ENCODE measurements at places on chromosomes 2 and 18.
A peak's percentile ranks its signal among the peaks of the same experiment; 100 is the strongest.

DNA sequence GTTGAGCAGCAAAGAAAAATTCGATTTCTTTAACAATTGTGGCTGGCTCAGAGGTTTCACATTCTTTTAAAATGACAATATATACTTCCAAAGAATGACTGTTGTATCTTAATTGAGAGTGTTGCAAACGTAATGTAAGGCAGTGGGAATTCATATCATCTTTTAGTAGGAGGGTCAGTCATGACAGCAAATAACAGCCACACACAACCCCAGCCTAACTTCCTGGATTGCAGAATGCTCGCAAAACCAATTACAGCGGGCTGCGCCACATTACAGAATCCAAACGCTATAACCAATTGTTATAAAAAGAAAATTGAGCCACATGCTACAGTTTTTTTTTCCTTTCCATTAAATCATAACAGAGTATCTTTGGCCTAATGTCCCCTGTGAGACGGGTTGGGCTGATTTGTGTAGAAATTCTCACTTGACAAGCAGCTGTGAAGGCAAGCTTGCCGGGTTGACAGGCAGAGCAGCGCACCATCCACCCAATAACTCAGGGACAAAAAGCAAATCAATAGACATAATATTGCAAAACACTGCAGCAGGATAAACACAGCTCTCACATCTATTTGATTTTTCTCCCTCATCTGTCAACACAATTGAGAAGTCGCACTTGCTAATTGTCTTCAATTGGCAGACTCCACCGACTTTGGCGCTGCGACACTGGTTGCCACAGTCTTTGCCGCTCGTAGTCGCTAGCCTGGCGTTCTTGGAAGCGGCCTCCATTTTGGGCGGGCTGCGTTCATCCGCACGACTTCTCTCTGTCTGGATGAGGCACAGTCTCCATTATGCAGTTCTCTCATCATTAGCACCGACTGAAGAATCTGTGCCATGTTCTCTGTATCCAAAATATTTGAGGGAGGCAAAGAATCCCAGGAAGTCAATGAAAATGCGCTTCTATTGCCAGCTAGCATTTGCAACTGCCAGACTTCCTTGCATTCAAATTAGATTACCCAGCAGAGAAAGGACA lies 95.0 kb upstream of the CCDC68 start:
- DNase-seq, result no peak

- DNase-seq, result no peak
These were observed 16.2 kb downstream of the CHCHD5 start for GRCh38 chr2:112600634-112601033.

DNA sequence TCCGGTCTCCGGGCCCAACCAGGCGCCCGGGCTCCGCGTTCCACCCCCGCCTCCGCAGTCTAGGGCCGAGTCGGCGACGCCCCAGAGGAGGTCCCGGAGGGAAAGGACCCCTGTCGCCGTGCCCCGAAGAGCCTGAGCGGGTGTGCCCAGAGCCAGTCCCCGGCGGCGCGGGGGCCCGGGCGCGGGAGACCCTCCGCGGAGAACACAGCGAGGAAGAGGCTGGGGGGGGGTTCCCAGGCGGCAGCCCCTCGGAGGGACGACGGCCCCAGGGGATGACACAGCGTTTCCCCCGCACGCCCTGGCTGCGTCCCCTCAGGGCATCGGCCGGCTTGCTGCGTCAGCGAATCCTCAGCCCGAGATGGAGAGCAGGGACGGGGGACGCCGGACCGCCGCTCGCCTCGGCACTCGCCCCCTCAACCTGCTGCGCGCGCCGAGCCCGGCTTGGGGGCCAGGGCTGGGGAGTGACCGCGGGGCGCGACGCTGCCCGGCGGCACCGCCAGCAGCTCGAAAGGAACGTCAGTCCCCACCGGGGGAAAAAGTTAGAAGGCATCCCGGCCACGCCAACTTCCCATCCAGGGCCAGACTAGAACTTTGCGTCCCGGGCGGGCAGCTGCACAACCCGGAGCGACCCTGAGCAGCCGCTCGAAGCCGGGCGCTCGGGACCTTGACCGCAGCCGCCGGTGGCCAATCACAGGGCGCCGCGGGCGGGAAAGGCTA lies 711 bp downstream of the SFXN5 start:
- DNase-seq, result no peak

- no peak for DNase-seq
These were observed 229.8 kb downstream of the LDLRAD4 start for GRCh38 chr18:13448335-13448795.

DNA sequence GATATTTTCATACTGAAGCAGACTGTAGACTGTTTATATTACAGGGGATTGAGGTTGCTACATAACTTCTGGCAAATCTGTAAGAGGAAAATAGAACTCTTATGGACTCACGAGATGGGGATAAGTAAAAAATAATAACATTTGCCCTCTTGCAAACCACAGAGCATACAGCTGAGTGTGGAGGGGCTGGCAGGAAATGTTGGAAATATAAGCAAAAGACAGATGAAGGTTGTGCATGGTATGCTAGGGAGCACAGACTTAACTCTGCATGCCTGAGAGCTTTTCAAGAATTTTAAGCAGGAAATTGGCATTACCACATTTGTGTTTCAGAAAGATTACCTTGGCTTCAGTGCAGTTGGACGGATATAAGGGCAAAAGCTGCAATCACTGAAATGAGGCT lies 411.1 kb downstream of the RAD51AP2 start:
- no peak for DNase-seq

- no peak for DNase-seq
These were observed 2.9 kb upstream of the IGFBP5 start for GRCh38 chr2:216698293-216698692.

DNA sequence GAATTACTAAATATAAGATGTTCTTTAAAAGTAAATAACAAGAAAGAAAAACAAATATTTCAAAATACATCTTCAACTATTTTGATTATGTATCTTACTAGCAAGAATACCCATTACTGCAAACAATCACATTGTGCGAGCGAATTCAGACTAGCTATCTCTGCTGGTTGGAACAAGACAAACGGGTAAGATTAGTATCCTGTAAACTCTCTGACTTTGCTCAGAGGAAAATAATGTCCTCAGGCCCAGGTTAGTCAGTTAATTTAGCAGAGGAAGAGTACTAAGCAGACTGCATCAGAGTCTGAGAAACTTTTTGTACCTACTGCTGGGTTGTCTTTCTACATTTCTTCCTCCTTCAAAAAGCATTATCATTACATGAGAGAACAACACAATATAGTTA lies 50.4 kb upstream of the MCM6 start:
- DNase-seq, result no peak

DNA sequence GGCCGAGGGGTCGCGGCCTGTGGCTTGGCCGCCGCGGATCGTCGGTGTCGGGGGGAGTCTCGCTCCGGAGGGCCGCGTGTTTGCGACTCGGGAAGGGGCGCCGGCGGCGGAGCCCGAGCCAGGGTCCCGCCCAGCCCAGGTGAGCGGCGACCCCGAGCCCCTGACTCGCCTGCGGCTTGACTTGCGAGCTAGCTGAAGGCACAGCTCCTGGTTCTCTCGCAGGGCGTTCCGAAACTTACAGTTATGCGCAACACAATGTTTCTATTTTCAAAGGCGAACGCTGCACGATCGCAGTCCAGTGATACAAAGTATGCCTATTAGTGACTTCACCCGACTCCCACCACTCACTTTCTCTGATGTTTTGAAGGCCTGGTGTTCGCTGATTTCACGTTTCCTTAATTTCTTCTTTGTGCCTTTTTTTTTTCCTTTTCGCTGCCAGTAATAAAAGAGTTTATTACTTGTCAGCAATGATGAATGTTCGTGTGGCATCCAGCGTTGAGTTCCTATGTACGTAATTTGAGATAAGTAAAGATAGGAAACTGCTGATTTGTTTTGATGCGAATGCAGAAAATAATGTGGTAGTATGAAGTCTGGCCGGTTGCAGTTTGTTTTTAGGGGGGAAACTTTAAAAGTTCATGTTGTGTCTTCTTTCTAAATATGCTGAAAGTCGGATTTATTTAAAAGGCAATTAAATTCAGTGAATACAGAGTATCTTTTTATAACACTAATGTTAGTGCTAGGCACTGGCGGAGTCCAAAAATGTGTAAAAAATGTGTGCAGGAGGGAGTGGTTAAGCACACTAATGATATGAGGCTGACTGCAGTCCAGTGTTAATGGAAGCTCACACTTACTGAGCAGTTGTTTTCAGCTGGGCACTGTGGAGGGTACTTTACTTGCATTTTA lies 706 bp downstream of the UBXN2A start:
- DNase-seq, result no peak

DNA sequence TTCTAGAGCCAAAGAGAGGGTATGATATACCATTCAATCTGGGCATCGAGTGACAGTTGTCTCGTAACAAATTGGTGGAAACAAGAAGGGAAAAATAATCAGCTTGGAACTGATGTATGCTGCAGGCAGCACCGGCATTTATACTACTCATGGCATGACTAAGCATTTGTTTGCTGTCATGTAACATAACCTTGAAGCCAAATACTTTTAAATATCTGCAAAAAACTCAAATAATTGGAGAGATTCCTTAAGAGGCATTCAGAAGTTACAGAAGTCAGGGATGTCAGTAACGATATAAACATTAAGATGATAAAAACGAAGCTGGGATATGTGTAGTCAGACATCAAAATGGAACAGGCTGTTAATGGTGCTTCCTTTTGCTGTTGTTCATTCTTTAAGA lies 157.3 kb upstream of the MMADHC start:
- no peak for DNase-seq

- DNase-seq, result peak; percentile 29
These were observed at the start of gene SH3BP4 for GRCh38 chr2:234951664-234952269. Gene SH3BP4, plus strand, starts transcription at chr2:234952017. Its CDS starts 82,986 bp downstream, at chr2:235035003.

GRCh38 chr18:35089891-35090550 lies 48.8 kb downstream of the MAPRE2 start:
- no peak for DNase-seq

- DNase-seq, result no peak
These were observed 65.4 kb upstream of the MCFD2 start for GRCh38 chr2:46980786-46981573.

DNA sequence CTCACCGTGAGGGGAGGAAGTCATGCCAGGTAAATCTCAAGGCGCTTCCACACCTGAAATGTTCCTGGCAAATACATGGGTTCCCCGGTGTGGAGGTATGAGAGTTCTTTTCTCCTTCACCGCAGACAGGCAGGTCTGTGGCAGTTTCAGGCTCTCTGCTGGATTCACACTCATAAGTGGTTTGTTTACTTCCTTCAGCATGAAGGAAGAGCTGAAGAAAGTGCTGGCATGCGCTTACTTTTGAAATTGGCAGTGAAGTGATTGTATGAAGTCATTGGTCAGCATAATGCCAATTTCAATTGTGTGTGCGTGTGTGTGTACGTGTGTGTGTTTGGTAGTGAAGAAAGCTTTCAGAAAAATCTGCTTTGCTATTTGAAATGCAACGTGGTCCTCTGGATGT lies 43.4 kb downstream of the RNF144A start:
- DNase-seq, result no peak

DNA sequence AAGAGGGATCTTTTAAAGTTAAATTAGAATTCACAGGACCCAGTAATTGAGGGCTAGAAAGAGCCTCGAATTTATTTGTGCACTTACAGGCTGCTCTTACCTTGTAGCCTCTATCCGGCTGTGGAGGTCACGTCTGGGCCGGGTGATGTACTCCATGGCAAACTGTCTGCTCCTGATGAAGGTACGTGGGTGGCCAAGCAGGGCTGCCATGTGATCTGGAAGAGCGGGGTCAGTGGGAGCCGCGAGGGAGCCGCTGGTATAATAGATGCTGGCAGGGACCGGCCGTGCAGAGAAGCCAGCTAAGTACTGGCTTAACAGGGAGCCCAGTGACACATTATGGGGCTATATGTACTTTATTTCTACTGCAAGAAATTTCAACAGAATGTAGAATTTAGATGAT lies 59.2 kb downstream of the ADI1 start:
- no peak for DNase-seq

GRCh38 chr2:161842736-161843433 lies 218.7 kb downstream of the SLC4A10 start:
- DNase-seq, result no peak

DNA sequence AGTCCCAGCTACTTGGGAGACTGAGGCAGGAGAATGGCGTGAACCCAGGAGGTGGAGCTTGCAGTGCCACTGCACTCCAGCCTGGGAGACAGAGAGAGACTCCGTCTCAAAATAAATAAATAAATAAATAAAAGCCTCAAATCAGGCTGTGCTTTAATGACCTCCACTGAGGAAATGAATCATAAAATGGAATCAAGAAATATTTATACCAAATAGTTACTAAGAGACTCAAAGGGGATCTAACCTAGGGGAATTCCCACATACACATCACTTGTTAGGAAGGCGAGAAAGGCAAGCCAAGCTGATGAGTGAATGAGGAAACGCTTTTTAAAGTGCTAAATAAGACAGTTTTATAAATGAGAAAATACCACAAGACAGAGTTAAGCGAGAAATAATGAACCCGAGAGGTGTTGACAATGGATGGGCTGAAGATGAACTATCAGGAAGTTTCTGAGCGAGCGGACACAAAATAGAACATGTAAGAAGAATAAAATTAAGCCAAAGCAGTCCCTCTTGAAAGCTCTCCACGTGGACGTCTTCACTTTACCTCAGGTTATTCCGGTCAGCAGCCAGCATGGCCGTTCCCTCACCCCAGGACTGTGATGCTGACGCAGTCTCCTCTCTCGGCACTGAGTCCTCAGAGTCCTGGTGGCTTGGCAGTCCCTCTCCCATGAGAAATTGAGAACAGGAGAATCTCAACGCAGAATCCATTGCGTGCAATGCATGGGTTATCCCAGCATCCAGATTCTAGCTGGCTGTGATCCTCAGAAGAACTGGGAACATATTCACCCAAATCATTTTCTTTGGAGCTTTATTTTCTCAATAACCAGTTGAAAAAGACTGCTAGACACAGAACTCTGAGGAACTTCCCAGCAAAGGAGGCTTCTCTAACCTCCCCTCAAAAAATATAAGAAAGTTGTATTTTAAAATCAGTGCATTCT lies 22.3 kb downstream of the PXDN start:
- DNase-seq, result no peak

GRCh38 chr2:166900700-166901099 lies 12.4 kb downstream of the XIRP2 start:
- no peak for DNase-seq

DNA sequence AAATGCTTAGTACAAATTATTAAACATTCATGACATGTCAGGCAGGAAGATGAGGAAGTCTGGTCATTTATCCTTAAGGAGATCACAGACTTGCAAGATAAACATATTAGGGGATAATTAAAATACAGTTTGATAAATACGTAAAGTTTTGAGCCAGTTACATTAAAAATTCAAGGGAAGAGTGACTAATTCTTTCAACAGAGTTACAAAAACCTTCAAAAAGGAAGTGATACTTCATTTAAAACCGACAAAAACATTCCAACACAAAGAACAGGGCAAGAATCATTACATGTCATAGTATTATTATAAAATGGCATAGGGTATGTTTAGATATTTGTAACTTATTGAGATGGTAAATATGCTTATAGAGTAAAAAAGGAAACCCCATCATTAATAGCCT lies 636.0 kb downstream of the NR4A2 start:
- DNase-seq, result no peak

Measured in stimulated activated CD4-positive, alpha-beta T cell treated with anti-CD3 and anti-CD28 coated beads, Interleukin-1b, Interleukin-23, amount 100 ng/mL, for 1 hour (primary cell).